ENCODE measurements at places on chromosomes 11 and 22. TPM values are rescaled to one million over a fixed set of nuclear protein-coding genes. Genes with fewer than 3 reads are reported as not detected.

Gene CREB3L1
- 2.2 TPM for total RNA-seq

DNA sequence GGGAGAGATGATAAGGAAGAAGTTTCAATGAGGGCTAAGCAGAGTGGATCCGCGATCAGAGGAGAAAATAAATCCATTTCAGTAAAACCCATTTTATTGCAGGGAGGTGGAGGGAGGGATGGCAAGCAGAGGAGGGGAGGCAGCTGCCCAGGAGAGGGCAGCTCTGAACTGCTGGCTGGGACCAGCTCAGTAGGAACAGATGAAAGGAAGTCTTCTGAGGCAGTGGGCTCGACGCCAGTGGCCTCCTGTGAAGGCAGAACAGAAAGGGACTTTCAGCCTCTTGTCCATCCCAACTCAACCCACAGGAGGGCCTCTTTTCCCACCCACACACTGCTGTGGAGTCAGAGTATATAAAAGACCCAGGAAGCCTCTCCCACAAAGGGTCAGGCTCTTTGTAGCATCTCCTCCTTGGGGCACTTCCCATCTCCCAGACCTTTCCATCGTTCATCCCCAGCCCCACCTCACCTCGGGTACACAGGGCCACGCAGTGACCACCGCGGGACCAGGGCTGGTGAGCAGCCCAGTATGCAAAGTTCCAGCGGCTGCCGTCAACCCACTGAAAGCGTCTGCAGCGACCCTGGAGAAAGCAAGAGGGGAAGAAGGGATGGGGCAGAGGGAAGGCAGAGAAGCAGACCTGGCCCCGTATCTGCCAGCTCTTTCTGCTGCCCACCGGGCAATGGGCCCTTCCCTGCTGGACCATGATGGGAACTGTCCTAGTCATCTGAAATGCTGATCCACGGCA is 3.0 kb downstream of the PRG2 start:
- DNase-seq = no peak
- no peak overlapping the region for H3K27ac ChIP-seq
- H3K4me1 ChIP-seq = peaks cover 10% of the 10 kb centered on the region
- no peak overlapping the region for H3K4me3 ChIP-seq

DNA sequence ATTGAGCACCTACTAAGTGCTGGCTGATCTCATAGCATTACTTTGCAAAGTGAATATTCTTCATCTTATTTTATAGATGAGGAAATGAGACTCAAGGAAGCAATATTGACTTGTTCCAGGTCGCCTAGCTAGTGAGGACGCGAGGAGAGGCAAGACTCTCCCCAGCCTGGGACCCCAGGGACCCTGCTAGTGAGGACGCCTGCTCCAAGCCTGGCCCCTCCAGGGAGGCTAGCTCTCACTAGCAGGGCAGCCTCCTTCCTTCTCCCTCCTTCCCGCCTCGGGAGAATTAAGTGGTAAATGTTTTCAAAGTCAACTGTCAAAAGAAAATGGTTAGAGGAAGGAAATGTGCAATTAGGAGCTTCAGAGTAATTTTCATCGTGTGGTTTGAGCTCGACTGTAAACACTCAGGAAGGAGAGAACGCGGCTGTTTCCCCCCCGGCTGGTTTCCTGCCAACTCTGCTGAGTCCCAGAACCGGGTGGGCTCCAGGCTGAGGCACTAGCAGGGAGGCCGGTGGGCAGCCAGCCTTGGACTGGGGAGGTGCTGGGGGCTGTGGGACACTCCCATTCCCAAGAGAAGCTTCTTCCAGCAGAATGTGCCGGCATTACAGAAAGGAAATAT is 17.9 kb downstream of the MYEOV start:
- no peaks in the 10 kb centered on the region for H3K27me3 ChIP-seq
- no peaks in the 10 kb centered on the region for H3K36me3 ChIP-seq
- DNase-seq = no peak
- H3K4me1 ChIP-seq = no peaks in the 10 kb centered on the region

DNA sequence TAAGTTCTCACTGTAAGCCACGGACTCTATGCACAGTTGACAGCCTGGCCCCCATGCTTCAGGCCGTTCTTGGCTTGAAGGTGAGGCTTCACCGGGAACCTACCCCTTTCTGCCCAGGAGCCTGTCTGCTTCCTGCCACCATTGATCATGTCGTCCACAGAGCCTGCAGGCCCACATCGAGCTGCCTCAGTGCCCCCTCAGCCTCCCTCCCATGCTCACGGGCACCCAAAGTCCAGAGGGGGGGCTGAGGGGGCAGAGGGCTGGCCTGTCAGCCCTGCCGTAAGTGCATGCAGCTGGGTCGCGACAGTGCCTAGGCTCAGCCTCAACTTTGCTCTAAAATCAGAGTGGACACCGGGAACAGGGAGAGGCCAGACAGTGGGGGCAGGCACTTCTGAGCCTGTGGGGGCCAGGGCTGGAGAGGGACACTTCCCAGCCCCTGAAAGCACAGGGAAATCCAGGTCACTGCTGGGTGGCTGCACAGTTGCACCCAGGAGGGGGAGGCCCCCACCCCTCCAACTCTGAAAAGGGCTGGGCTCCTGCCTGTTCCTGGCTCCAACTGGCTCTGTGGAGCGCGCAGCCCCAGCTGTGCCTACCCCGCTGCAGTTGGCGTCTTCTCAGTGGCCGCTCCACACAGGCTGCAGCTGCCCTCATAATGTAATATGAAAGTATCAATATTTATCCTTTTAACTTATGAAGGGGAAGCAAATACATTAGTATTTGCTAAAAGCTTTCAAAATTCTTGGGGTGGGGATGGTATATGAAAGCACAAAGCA is 598.6 kb downstream of the DLG2 start:
- no peaks in the 10 kb centered on the region for H3K27me3 ChIP-seq
- no peak overlapping the region for H3K4me3 ChIP-seq
- H3K27ac ChIP-seq = no peak overlapping the region

Gene MS4A6A
- total RNA-seq = 22.6 TPM

GRCh38 chr11:111299101-111300026 is 1.0 kb downstream of the POU2AF3 start:
- peak overlapping the region; percentile 82 for H3K4me3 ChIP-seq
- DNase-seq = peak; percentile 73
- H3K36me3 ChIP-seq = no peaks in the 10 kb centered on the region
- no peaks in the 10 kb centered on the region for H3K27me3 ChIP-seq
- H3K27ac ChIP-seq = peak overlapping the region; percentile 47
- H3K4me1 ChIP-seq = peaks cover 3% of the 10 kb centered on the region

- no peak overlapping the region for H3K4me3 ChIP-seq
- peak; percentile 38 for DNase-seq
- no peaks in the 10 kb centered on the region for H3K27me3 ChIP-seq
- H3K4me1 ChIP-seq = no peaks in the 10 kb centered on the region
- no peak overlapping the region for H3K27ac ChIP-seq
- H3K36me3 ChIP-seq = no peaks in the 10 kb centered on the region
Measured at GRCh38 chr11:2587132-2587930, 112.5 kb downstream of the KCNQ1OT1 start.

GRCh38 chr11:102836290-102836875 is 7.0 kb downstream of the MMP3 start:
- DNase-seq = peak; percentile 26
- H3K27me3 ChIP-seq = no peaks in the 10 kb centered on the region
- no peaks in the 10 kb centered on the region for H3K4me1 ChIP-seq

GRCh38 chr11:19946681-19947080 is 213.6 kb downstream of the DBX1 start:
- H3K4me3 ChIP-seq = no peak overlapping the region
- H3K36me3 ChIP-seq = peaks cover 21% of the 10 kb centered on the region
- no peaks in the 10 kb centered on the region for H3K27me3 ChIP-seq
- H3K4me1 ChIP-seq = no peaks in the 10 kb centered on the region

DNA sequence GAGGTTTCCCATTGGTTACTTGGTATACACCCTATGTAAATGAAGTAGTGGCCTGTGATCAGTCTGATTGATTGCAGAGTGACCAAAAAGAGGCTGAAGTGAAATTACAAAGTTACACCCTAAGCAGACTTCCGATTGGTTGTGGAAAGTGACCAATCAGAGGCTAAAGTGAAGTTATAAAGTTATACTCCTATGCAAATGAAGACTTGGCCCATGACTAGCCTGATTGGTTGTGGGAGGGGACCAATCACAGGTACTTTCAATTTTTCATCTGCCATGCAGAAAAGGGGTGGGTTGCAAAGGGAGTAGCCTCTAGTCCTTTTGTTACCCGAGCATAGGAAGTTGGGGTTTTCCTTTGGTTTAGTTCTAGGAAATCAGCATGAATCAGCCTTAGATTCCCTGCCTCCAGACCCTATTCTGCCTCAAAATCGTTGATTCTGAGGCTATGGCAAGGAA is 18.1 kb upstream of the CSTF3 start:
- no peaks in the 10 kb centered on the region for H3K27me3 ChIP-seq
- no peaks in the 10 kb centered on the region for H3K36me3 ChIP-seq
- H3K4me3 ChIP-seq = no peak overlapping the region

DNA sequence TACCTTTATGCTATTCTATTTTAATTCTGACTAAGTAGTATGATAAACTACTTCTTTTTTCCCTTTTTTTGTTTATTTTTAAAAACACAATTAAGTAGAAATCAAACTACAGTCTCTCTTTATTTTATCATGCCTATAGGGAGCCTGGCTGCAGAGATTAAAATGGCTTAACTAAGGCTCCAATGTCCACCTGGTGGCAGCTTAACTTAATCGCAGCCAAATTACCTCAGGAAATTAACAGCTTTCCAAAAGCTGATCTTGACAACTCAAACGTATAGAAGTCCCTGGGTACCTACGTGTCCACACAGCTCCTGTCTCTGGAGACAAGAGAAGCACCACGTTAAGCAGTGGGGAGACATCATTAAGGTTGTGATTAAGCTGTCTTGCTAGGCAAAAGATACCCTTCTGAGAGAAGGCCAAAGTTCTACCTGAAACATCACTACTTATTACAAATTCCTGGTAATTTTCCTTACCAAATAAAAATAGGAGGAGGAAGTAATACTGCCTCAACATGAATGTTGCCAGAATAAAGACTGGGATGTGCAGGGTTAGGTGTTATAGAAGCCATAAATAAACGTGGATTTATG is 63.2 kb upstream of the SNX19 start:
- no peak for DNase-seq
- no peak overlapping the region for H3K4me3 ChIP-seq
- H3K4me1 ChIP-seq = no peaks in the 10 kb centered on the region
- no peak overlapping the region for H3K27ac ChIP-seq
- no peaks in the 10 kb centered on the region for H3K27me3 ChIP-seq

DNA sequence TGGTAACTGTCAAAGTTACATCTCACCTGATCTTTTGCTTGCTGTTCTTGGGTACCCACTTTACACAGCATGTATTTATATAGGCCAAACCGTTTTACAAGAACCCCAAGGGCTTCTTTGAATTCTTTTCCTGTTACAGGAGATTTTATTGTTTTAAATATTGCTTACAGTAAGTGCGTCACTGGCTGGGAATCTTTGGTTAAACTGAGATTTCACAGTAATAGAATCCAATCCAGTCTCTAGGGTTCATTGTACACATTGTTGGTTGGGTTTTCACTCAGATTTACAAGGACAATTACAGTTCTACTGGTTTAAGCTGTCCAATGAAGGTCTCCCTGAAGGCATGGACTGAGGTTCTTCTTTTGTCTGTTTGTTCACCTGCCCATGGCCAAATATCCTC is 171.7 kb downstream of the INSC start:
- no peak overlapping the region for H3K27ac ChIP-seq
- peaks cover 2% of the 10 kb centered on the region for H3K27me3 ChIP-seq

GRCh38 chr11:44774731-44775130 is 48.0 kb downstream of the TSPAN18 start:
- H3K36me3 ChIP-seq = no peaks in the 10 kb centered on the region
- no peaks in the 10 kb centered on the region for H3K4me1 ChIP-seq
- no peak overlapping the region for H3K27ac ChIP-seq
- DNase-seq = no peak

DNA sequence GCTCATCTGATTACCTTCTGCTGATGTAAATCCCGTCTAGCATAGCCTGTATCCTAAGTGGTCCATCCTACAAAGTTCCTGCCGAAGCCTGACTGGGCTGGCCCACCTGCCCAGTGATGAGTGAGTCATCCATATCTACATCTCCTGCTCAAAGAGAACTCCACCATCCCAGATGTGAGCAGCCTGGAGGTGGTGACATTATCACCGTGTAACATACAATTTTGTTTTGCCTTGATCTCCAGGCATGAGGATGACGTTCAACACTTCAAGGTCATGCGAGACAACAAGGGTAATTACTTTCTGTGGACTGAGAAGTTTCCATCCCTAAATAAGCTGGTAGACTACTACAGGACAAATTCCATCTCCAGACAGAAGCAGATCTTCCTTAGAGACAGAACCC is 5.6 kb downstream of the TMA7B start:
- H3K4me3 ChIP-seq = no peak overlapping the region
- DNase-seq = no peak
- no peaks in the 10 kb centered on the region for H3K27me3 ChIP-seq

Gene APOL6
- 9.5 TPM for total RNA-seq

GRCh38 chr11:61195719-61196118 is 7.6 kb upstream of the PGA3 start:
- H3K4me3 ChIP-seq = no peak overlapping the region
- no peaks in the 10 kb centered on the region for H3K4me1 ChIP-seq
- H3K27me3 ChIP-seq = no peaks in the 10 kb centered on the region

Gene CHRDL2
- total RNA-seq = 11.8 TPM

Gene CASP1
- 2.7 TPM for total RNA-seq

GRCh38 chr22:29255064-29255621 is 12.6 kb downstream of the RHBDD3 start:
- no peaks in the 10 kb centered on the region for H3K4me1 ChIP-seq
- DNase-seq = no peak
- no peak overlapping the region for H3K27ac ChIP-seq

Gene OR4A16
- total RNA-seq = not detected

Gene OR8G1
- total RNA-seq = not detected

Gene FXYD6
- total RNA-seq = 27.9 TPM

GRCh38 chr11:2796508-2797113 is 89.0 kb downstream of the CDKN1C start:
- H3K27ac ChIP-seq = no peak overlapping the region
- no peaks in the 10 kb centered on the region for H3K4me1 ChIP-seq
- peaks cover 1% of the 10 kb centered on the region for H3K27me3 ChIP-seq
- no peak overlapping the region for H3K4me3 ChIP-seq

DNA sequence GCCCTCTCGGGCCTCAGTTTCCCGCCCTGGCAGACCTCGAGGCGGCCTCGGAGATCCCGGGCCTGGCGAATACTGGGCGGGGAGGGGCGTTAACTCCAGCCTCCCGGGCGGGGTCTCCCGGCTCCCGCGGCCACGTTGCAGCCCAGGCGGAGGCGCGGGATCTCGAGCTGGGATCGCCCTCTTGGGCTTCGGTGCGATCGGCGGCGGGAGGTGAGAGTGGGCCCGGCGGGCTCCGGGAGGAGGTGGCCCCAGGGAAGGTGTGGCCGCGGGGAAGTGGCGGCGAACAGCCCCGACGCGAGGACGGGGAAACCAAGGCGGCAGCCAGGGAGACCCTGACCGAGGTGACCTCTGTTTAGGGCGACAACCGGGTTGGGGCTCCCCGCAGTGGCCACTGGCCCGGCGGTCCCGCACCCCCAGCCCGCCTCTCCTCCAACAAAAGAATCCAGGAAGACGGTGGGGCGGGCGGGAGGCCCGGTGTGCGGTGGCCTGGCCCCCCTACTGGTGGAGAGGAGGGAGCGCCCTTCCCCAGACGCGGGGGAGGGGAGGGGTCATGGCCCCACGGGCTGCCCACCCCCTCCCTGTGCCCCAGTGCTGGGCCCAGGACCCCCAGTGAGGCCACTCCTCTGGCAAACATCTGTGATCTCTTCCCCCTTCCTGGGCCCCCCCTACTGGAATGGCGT is at the start of gene PHETA2:
Gene PHETA2, plus strand, starts transcription at position 117 of the 680 bp plus-strand sequence. CDS start 3,046 bp downstream, outside the sequence.
- H3K4me3 ChIP-seq = peak within 1 kb of the TSS; percentile 82
- peaks cover 4% of the 10 kb centered on the region for H3K36me3 ChIP-seq
- H3K27ac ChIP-seq = peak within 1 kb of the TSS; percentile 79
- H3K4me1 ChIP-seq = peaks cover 30% of the 10 kb centered on the region

Measured in psoas muscle (tissue), 8 donors.